ENCODE measurements at places on chromosomes 7 and 10. TPM values are rescaled to one million over a fixed set of nuclear protein-coding genes. Genes with fewer than 3 reads are reported as not detected.

GRCh38 chr10:50614444-50615137 lies 9.2 kb downstream of the SGMS1 start:
- DNase-seq, result no peak

MDH2 gene
- total RNA-seq, result 36.3 TPM

DNA sequence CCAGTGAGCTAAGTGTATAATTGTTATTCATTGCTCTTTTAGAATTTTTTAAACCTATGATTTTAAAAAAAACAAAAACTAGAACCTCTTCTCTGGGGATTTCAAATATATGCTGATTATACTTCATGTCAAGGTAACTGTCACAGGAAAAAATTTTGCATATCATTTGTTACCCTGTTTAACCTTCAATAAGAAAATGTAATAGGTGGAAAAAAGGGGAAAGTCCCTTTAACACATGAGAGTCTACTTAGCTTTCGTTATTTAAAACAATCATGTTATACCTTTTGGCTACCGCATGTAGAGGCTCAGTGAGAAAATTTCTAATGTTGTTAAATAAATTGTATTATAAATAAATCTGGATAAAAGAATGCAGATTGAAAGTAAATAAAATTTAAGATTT lies 190.1 kb upstream of the AKR1E2 start:
- DNase-seq, result no peak

CYP3A4 gene
- not detected for total RNA-seq

AQP1 gene
- total RNA-seq, result 2.3 TPM

VAX1 gene
- not detected for total RNA-seq

DNA sequence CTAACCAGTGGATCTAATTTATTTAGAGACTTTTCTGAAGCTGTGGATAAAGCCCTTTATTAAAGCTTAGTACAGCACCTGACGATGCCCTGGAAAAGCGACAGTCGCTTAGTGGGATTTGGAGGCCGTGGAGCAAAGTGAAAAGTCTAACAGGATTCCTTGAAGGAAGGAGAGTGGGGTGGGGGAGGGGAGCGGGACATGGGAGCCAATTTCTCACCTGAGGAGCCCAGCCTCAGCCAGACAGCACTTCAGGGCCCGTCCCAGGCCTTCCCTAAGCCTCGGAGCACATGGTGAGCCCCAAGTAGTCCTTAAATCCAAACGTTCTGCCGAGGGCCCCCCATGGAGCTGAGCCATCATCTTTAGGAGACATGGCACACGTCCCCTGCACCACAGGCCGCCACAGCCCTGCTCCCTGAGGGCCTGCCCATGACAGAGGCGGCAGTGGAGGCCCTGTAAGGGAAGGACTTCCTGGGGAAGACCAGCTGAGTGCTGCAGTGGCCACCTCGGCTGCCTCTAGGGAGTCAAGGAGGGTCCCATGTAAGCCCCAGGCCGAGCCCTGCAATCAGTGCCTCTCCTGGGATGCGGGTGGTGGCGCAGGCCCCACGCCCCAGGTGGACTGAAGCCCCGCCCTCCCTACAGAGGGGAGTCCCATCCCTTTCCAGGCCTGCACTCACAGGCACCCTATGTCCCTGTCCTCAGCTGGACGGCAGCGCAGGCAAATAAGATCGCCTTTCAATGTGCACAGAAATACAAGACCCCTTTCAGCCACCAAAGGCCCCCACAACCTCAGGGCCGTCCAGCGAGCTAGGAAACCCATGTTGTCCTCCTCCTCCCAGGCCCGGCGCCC lies 187.0 kb downstream of the MAD1L1 start:
- no peak for DNase-seq

DNA sequence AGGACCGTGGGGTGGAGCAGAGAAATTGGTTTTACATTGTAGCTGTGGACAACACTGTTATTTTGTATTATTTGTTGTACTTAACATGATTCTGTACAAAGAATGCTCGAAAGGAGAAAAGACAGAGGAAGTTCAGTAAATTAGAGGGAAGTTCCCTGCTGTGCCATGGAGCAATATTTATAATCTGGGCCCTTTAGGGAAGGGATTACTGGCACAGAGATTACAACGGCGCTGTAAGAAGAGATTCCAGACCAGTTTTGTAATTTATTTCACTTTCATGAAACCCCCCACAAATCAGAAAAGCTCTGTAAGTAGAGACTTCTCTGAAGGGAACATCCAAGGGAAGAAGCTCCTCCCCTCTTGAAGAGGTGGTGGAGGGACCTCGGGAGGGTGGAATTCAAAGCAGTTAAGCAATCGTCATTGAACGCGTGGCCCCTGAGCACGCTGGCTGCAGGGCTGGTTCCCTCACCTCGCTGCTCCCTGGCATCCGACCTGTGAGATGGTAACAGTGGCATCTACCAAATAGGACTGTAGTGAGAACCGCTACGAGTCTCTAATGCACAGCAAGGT lies 113.5 kb downstream of the KLF6 start:
- DNase-seq, result no peak

GRCh38 chr10:129893104-129894089 lies 70.7 kb downstream of the EBF3 start:
- DNase-seq, result no peak

ADARB2 gene
- total RNA-seq, result 8.2 TPM

GRCh38 chr10:50540826-50541122 lies 83.0 kb downstream of the SGMS1 start:
- no peak for DNase-seq

DNA sequence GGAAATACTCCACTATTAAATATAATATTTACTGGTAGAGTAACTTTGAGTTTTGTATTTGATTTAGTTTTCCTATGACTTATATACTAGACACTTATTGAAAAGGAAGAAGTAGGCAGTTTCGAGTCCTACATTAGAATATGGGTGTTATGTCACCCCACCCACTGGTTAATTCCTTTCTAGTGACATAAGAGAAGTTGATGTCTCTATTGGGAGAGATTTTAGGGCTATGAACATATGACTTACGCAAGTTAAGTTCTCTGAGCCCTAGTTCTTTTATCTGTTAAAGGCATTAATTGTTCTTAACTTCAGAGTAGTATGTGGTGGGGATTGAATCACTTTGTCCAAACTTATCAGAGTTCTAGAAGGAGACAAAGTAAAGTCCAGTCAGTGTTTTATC lies 30.5 kb downstream of the CPED1 start:
- no peak for DNase-seq

DNA sequence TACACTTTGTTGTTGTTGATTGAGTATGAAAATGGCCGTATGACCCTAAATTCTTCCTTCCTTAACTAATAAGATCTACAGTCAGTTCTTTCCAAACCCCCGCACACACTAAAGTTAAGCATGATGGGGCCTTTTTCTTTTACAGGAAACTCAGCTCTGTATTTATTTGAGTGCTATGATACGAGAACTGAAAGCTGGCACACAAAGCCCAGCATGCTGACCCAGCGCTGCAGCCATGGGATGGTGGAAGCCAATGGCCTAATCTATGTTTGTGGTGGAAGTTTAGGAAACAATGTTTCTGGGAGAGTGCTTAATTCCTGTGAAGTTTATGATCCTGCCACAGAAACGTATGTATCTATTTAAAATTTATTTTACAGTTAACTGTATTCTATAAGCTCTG lies 14.2 kb upstream of the NUP42 start:
- no peak for DNase-seq

BUD23 gene
- total RNA-seq, result 17.0 TPM

PTF1A gene
- total RNA-seq, result 4.4 TPM

DNA sequence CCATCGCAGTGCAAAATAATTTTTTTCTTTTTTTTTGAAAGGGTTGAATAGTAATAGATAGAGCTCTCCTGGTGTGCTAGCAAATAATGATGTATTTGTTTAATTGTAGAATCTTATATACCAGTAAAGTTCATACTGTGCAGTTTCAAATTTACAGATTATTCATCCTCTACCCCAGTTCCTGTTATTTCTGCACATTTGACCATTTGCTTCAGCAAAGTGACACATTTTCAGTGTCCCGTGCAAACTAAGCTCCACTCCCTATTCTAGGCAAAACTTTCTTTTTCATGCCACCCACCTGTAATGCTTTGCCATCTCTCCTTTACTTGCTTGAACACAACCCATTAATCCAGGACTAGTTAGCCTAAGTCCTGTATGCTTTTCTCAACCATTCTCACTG lies 43.0 kb downstream of the SHOC2 start:
- DNase-seq, result no peak

DGKI gene
- 79.2 TPM for total RNA-seq

GRCh38 chr10:102775935-102776669 lies 32.4 kb downstream of the WBP1L start:
- no peak for DNase-seq
